Smooth muscle cell of the umbilical artery (primary cell): ENCODE measurements at places on chromosomes 16 and 17. TPM values are rescaled to one million over a fixed set of nuclear protein-coding genes. Genes with fewer than 3 reads are reported as not detected.

The ANKS4B gene
- total RNA-seq, result not detected in 2 replicates

The CFAP119 gene
- 1.2 and 1.4 TPM in 2 replicates for total RNA-seq

The GP1BA gene
- total RNA-seq, result not detected in 2 replicates

The FOXC2 gene
- 0.89 and 4.4 TPM in 2 replicates for total RNA-seq

The MAPT gene
- total RNA-seq, result under 0.01 and 0.69 TPM in 2 replicates

The CD300LG gene
- not detected in 2 replicates for total RNA-seq

The GCGR gene
- total RNA-seq, result not detected in 2 replicates

The CEP295NL gene
- 0.89 and 4.3 TPM in 2 replicates for total RNA-seq

The TXNL4B gene
- 7.1 and 7.5 TPM in 2 replicates for total RNA-seq

The PRPF8 gene
- total RNA-seq, result 93.8 and 171 TPM in 2 replicates

The CAPNS2 gene
- 0.89 and 1.2 TPM in 2 replicates for total RNA-seq

The LITAFD gene
- total RNA-seq, result not detected in 2 replicates

The MNT gene
- 6.8 and 14.6 TPM in 2 replicates for total RNA-seq

The MYADML2 gene
- total RNA-seq, result under 0.01 TPM in 1 of 2 replicates, not detected in the other

The KRTAP4-3 gene
- total RNA-seq, result not detected in 2 replicates

The ZNF423 gene
- under 0.01 and 0.09 TPM in 2 replicates for total RNA-seq

The YBX2 gene
- not detected in 2 replicates for total RNA-seq

The TVP23A gene
- not detected in 2 replicates for total RNA-seq

The NOD2 gene
- under 0.01 TPM in 1 of 2 replicates, not detected in the other for total RNA-seq

The NT5C gene
- 23.8 and 29.9 TPM in 2 replicates for total RNA-seq

The AATK gene
- total RNA-seq, result 0.23 and 0.30 TPM in 2 replicates

The KRTAP2-3 gene
- 0.65 TPM in 1 of 2 replicates, not detected in the other for total RNA-seq

The CACNG3 gene
- not detected in 2 replicates for total RNA-seq

The MYO15B gene
- 3.3 and 4.2 TPM in 2 replicates for total RNA-seq

The HBA2 gene
- total RNA-seq, result not detected in 2 replicates

The TNS4 gene
- total RNA-seq, result not detected in 2 replicates
